Ascending aorta (tissue), 2 donors: ENCODE measurements at places on chromosomes 7 and 10.

GRCh38 chr10:43237128-43237527 is 29.7 kb downstream of the RASGEF1A start:
- no peak for DNase-seq

DNA sequence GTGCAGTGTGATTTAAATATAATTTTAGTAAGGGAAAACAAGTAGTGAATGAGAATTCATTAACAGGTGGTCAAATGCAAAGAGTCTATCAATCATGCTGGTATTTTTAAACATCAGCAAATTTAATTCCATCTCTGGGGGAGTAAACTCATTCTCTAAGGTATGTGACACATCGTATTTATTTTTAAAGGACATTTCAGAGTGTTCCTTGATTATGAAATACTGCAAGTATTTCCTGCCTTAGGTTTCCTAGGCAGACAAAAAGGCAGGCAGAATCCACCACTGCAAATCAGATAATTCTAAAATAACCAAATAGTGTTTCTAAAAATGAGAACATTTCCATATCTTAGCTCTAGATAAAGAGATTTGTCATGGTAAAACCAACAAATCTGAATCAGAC is 193.8 kb downstream of the LRRTM3 start:
- no peak for DNase-seq

- DNase-seq, result no peak
Measured at GRCh38 chr10:73655990-73656298, at the start of gene SYNPO2L. Gene SYNPO2L (minus strand): TSS chr10:73656029. CDS start chr10:73655922, 107 bp downstream.

DNA sequence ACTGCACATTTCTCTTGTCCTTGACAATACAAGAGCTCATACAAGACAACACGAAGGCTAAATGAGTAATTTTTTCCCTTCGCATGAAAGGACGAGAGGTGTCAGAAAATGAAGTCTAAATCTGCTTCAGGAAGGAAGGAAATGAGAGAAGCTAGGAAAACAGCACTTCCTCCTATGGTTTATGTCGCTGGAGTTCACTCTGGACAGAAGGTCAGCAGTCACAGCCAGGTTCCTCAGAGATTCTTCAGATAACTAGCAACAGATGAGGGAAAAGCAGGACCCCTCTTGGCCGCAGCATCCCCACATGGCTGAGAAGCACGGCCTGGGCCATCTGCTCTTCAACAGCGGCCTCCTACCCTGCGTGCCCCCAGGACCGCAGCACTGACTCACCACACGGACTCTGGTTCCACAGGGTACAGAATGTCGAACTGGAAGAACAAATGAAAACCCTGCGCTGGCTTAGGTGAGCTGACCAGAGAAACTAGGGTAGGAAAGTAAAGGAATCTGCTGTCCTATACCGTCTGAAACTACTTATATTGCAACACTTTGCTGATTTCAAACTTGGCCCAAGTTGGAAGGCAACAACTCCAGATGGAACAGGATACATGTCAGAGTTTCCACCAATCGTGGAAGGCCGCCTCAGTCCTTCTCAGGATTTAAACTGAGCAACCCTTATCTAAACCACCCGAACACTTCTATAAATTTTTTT is 26.3 kb downstream of the DNMBP start:
- no peak for DNase-seq

DNA sequence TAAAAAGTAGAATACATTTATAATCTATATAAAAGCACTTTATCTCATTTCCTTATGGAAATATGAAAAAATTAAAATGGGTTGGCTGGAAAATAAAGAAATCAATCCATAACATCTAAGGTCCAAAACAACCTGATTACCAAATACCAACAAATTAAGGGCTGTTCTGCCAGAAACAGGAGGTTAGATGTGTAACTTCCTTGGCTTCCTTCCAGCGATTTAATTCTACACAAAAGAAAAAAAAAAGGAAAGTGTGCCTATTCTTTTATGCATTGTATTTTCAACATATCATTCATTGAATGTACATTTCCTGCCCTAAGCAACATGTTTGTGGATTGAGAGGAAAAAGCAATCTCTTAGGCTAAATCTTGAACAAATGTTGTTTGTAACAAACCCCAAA is 36.2 kb upstream of the USP6NL start:
- DNase-seq, result no peak

DNA sequence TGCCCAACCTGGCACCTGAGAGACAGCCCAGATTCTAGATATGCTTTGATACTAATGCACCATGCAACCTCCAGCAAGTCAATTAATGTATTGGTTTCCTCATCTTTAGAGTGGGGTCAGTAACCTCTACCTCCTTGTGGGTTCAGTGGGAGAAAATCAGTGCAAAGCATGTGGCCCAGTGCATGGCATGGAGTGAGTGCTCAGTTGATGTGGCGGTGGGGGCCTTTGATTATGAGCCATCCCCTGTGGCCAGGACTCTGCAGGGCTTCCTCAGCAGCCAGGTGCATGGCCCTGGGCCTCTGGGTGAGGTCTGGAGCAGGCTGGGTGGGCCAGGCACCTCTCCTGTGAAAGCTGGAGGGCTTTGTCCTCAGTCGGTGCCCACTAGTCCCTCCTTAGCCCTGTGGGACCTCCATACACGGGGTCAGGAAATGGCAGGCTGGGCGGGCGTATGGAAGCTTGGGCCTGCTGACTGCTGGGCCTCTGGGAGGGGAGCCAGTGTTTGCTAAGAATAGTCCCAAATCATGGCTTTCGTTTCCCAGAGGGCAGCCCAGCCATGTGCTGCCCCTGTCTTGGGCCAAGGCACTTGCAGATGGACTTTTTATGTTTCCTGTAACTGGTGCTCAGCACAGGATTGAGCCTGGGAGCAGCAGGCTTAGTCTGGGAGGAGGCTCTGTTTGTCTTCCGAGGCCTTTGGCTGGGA is 3.4 kb downstream of the PALD1 start:
- DNase-seq, result peak; percentile 83

GRCh38 chr10:14453593-14453992 is 122.9 kb upstream of the FRMD4A start:
- no peak for DNase-seq

- no peak for DNase-seq
Measured at GRCh38 chr7:135102372-135102771, 45.5 kb upstream of the TMEM140 start.

- DNase-seq, result no peak
Measured at GRCh38 chr10:176677-177076, 41.4 kb downstream of the ZMYND11 start.

DNA sequence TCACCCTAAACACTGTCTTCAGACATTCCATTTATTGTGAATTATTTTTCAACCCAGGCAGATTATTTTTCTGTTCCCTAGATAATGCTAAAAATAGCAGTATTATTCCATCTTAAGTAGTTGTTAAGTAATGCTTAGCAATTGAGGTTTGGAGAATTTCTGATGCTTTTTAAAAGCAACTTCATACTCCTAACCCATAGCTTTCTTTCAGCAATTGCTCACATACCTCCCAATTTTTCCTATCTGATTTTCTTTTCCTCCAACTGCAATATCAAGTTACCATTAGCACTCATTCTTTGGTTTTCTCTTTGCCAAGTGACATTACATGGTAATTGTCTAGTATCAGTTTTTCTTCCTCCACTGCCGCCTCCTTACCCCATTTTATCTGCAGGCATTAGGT is 104.7 kb downstream of the GPR85 start:
- no peak for DNase-seq

- no peak for DNase-seq
Measured at GRCh38 chr10:113473851-113474250, 79.0 kb upstream of the HABP2 start.

DNA sequence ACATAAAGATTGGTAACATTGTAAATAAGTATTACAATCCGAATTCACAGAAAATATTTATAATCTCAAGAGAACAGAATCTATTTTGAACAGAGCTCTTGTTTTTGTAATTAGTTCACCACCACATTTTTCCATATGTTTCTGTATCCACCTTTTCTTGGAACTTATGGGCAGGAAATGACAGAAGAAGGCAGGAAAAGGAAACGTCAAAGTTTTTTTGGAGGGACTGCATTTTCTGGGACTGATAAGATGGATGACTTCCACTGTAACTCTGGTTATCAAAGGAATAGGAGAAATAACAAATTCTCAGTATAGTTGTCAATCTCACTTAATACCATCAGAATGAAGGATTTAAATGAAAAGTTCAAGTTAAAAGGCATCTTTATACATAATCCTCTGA is 75.1 kb upstream of the SMNDC1 start:
- DNase-seq, result no peak

- DNase-seq, result no peak
Measured at GRCh38 chr7:130379019-130379418, 1.3 kb upstream of the CPA1 start.

DNA sequence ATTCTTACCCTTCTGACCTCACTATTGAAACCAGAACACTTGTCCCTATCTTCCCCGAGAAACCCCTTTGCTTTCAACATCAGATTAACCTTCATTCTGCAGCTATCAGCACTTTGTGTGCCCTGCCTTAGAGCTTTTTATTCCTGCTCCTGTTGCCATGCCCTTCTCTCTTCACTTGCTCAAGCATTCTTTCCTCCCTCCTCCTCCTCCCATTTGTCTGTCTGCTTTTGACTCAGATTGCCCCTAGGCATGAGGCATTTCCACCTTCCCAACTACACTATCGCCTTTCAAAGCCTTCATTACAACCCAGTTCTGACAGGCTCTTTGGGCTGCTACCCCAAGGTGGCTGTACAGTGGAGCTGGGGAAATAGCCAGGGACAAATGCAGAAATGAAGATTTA is 143.3 kb downstream of the SLC25A13 start:
- DNase-seq, result no peak

DNA sequence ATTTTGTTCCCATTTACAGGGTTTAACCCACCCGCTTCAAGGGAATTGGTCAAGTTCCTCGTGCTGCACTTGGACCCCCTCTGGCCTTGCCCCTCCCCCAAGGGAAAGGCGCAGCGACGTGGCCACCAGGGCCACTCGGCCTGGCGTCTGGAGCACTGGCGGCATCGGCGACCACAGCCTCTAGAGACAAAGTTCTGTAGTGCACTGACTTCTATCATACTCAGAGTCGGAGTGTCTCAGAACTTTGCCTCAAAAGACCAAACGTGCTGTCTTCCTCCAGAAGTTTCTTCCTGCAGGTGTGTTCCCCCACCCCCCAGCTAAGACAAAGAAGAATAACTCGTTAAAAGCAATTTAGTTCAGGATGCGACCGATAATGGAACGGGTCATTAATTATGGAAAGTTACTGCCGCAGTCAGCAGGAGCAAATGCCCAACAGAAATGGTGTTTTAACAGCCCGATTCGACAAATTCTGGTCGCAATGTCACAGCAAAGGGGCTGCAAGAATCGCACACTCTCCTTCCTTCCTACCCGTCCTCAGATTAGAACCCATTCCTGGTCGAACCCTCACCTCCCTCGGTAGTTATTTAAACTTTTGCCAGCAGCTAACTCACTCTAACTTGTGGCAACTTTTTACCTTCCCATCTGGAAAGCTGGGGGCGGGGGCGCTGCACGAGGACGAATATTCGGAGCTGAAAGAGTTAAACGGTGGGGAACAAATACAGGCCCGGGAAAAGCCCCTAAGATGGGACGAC is 202.1 kb upstream of the NFE2L3 start:
- DNase-seq, result no peak

DNA sequence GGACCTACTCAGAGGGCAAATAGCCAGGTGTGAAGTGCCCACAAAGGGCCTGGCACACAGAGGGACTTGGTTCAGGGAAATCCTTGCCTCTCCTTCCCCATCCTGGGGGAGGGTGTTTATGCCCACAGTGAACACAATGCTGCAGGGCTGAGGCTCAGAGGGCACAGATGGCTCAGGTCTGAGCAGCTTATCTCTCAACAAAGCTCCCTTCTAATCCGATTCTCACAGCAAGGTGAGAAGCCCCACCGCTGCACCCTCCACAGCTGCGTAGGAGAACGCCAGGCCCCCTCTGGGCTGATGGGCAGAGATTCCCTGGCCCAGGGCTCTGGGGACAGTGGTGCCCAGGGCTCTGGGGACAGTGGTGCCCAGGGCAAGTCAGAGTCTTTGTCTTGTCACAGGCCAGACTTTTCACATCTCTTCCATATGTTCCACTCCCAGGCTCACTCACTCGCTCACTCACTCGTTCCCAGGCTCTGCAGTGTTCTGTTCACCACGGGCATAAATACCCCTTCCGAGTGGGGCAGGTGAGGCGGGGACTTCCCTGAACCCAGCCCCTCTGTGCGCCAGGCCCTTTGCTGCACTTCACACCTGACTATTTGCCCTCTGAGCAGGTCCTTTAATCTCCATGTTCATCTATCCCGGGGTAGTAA is 8.7 kb upstream of the CDHR1 start:
- no peak for DNase-seq

- no peak for DNase-seq
Measured at GRCh38 chr7:19709249-19709578, 377 bp upstream of the POLR1F start.

- no peak for DNase-seq
Measured at GRCh38 chr10:129174232-129175014, 292.6 kb upstream of the MGMT start.

GRCh38 chr7:94432817-94433216 is 38.1 kb downstream of the COL1A2 start:
- DNase-seq, result no peak
